Right ventricle myocardium superior (tissue), 1 donor: ENCODE measurements at places on chromosomes 1 and 21.

GRCh38 chr1:212110617-212111016 is 75.1 kb downstream of the DTL start:
- DNase-seq, result peak; percentile 50

GRCh38 chr1:31326461-31326860 is 29.6 kb downstream of the ZCCHC17 start:
- DNase-seq, result no peak

- peak; percentile 74 for DNase-seq
These were observed 90.4 kb downstream of the SLC45A1 start for GRCh38 chr1:8408151-8408839.

- DNase-seq, result no peak
These were observed 1.4 kb upstream of the SPRR2E start for GRCh38 chr1:153095764-153096163.
